ENCODE measurements at places on chromosomes 7 and 10. TPM values are rescaled to one million over a fixed set of nuclear protein-coding genes. Genes with fewer than 3 reads are reported as not detected.

- peaks cover 17% of the 10 kb centered on the region for H3K4me1 ChIP-seq
- H3K27ac ChIP-seq, result no peak overlapping the region
- no peaks in the 10 kb centered on the region for H3K27me3 ChIP-seq
- peak overlapping the region; percentile 19 for H3K4me3 ChIP-seq
- DNase-seq, result no peak
Observed at GRCh38 chr10:43594944-43595589, 11.2 kb upstream of the ZNF485 start.

DNA sequence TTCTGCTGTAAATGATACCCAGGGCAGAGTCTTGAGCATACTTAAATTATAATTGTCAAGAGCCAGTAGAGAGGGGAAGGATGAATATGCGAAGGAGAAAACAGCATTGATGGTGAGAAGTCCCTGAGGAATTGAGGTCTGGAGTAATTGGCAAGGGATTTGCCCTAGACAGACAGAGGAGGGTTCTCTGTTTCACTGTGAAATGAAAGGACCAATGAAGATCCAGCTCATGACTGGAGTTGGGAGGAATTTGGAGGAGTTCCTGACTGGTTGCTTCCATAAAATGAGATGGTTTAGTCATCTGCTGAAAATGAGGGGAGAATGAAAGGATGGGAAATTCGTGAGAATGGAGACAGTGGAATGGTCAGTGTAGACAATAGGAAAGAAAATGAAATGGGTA is 6.8 kb downstream of the PRPF18 start:
- peaks cover 14% of the 10 kb centered on the region for H3K4me1 ChIP-seq
- DNase-seq, result no peak
- H3K27ac ChIP-seq, result no peak overlapping the region
- H3K27me3 ChIP-seq, result no peaks in the 10 kb centered on the region
- H3K36me3 ChIP-seq, result no peaks in the 10 kb centered on the region
- H3K4me3 ChIP-seq, result no peak overlapping the region

GRCh38 chr7:39248041-39248691 is 270.5 kb downstream of the POU6F2 start:
- no peaks in the 10 kb centered on the region for H3K4me1 ChIP-seq
- no peak overlapping the region for H3K27ac ChIP-seq
- H3K36me3 ChIP-seq, result no peaks in the 10 kb centered on the region

The CCL26 gene
- not detected for total RNA-seq

The DRGX gene
- total RNA-seq, result not detected

Measured in vagina (tissue), 2 donors.